Myometrial cell (primary cell): ENCODE measurements at places on chromosomes 1 and 21. TPM values are rescaled to one million over a fixed set of nuclear protein-coding genes. Genes with fewer than 3 reads are reported as not detected.

The AIRE gene
- total RNA-seq: not detected in 2 replicates

The APOBEC4 gene
- total RNA-seq: not detected in 2 replicates

The CLCA1 gene
- total RNA-seq: not detected in 2 replicates

The OR1C1 gene
- not detected in 2 replicates for total RNA-seq

The PLA2G2D gene
- not detected in 2 replicates for total RNA-seq

The PRKAB2 gene
- total RNA-seq: 6.9 and 11.0 TPM in 2 replicates

The SYT11 gene
- total RNA-seq: 17.0 and 19.3 TPM in 2 replicates

The IVL gene
- not detected in 2 replicates for total RNA-seq

The PDC gene
- not detected in 2 replicates for total RNA-seq

The LCE3E gene
- total RNA-seq: not detected in 2 replicates

The ITLN2 gene
- not detected in 2 replicates for total RNA-seq

The DMBX1 gene
- not detected in 2 replicates for total RNA-seq
